NCI-H2107 (cell line): ENCODE measurements at places on chromosomes 1 and 21.
A peak's percentile ranks its signal among the peaks of the same experiment; 100 is the strongest.

- no peak for DNase-seq
Measured at GRCh38 chr1:203057911-203058675, 27.7 kb downstream of the MYOG start.

DNA sequence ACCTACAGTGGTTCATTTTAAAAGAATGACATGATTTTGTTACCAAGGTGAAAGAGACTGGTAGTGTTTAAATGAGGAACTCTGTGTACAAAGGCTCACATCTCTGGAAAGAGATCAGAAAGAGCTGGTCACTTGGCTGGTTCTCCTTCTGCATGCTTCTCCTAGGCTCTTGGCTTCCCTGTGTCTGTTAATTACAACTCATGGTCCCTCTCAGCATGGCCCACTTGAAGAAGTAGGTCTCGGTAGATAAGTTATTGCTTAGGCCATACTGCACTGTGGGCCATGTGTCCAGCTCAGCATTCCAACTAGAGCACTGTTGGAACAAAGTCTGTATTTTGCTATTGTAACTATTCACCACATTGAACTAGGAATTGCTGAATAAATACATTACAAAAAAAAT is 91.1 kb downstream of the KIAA0319L start:
- no peak for DNase-seq

DNA sequence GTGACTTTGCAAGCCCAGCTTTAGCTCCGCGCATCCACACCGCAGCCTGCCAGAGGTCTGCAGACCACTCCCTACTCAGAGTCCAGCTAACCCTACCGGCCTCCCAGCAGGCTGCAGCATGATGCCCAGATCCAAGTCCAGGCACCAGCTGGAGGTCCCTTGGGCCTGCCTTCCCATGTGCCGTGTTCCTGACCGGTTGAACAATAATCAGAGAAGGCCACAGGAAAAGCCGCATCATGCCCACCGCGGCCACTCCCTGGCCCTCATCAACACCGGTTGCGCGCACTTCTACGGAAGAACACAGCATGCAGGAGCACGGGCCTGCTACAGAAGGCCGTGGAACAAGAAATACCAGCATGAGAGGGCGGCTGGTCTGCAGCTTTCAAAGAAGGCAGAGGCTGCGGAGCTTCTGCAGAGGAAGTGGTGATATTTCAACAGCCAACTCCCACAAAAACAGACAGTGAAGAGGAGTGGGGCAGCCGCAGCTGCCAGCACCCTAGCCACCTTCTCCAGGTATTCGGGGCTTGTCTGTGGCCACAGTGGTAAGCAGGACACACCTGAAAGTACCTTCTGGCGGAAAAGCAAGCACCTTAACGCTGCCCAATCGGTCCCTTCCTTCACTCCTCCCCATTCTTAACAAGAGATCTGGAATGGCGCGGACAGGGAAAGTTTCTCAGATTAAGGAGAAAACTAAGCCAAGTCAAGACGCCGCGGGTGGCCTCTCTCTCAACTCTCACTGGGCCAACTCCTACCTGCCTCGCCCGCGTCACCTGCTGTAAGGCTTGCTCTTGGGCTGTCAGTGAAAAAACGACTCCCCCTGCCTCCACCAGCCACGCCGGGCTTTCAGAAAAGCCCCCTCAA is 1.5 kb downstream of the PGBD5 start:
- peak; percentile 28 for DNase-seq

GRCh38 chr1:168170564-168171508 is 7.9 kb upstream of the TIPRL start:
- DNase-seq: no peak

DNA sequence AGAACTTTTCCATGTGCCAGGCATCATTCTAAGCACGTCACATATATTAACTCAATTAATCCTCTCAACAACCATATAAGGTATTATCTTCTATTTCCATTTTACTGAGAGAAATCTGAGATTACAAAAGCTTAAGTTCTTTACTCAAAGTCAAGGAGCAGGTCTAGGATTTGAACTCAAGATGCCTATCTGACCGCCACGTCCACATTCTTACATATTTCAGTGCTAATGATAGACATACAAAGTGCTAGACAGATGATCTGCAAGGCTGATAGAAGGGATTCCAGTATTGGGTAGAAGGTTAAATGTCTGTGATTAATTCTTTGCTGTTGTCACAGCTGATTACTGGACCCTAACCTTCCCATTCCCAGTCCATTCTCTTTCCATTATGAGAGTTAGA is 4.4 kb downstream of the ATP5PB start:
- DNase-seq: no peak

DNA sequence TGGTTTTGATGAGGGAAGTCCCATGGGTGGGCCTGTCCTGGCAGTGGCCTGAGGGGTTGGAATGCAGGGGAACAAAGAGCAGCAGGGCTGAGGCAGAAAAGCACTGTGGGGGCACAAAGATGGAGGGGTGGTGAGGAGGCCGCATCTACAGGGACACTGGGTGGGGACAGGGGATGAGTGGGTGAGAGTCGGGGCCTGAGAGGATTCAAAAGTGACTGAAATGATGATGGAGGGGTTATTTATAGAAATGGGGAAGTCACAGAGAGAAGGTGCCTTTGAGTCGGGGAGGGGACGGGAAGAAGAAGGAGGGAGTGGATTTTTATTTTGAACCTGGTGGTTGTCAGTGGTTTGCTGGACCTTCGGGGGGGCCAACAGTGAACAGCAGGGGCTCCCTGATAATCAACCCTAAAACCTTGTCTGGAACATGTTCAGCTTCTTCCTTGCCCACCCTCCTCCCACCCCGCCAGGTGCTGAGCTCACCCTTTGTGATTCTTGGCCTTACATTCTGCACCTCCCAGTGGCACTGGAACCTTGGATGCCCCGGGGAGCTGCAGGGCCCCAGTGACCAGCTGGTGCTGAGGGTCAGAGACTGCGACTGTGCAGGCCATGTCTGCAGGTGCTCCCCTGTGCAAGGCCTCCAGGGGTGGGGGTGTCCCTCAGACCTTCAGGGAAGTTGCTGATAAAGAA is 42.9 kb downstream of the IER5 start:
- DNase-seq: no peak

DNA sequence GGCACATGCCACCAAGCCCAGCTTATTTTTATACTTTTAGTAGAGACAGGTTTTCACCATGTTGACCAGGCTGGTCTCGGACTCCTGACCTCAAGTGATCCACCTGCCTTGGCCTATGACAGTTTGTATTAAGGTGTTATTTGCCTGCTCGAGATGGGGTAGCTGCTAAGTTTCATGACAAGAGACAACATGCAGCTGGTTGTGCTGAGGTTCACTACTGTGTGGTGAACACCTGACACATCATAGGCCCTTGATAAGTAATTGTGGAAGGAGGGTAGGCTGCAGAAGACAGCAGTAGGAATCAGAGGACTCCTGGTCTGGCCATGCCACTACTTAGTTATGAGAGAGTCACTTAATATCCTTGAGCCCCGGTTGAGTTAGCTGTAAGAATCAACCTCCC is 46.2 kb downstream of the PLPP3 start:
- no peak for DNase-seq

DNA sequence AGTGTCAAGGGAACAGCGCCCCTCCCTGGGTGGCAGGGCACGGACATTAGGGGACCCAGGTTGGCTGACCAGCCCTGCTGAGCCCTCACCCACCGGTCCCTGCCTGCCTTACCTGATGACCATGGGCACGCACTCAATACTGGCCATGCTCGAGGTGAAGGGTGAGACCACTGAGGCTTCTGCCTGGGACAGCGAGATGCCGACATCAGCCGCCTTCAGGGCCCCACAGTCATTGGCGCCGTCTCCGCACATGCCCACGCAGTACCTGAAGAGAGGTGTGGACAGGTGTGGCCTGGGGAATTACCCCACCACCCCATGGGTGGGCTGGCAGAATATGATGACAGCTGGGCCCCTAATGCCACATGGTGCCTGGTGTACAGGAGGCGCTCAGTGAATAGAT is 7.8 kb upstream of the MFAP2 start:
- DNase-seq: no peak

DNA sequence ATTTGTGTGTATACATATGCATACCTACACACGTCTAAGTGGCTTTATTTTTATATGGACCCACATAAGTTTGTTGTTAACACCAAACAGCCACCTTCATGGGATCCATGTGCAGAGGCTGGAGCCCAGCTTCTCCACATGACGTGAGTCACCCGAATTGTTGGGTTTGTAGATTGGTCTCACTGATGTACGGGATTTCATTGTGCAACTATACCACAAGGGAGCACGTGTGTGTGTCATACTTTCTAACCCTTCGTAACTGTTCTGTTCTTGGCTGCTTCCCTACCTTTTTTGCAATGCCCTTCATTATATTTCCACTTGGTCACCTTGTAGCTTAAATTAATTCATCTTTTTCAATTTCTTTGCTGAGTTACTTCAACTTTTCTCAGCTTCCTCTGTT is 21.0 kb downstream of the SPRTN start:
- no peak for DNase-seq

GRCh38 chr1:55997536-55997935 is 581.8 kb downstream of the PLPP3 start:
- no peak for DNase-seq

GRCh38 chr1:10889650-10890353 is 93.4 kb upstream of the CASZ1 start:
- no peak for DNase-seq

GRCh38 chr1:8987881-8988617 is 38.2 kb downstream of the SLC2A7 start:
- no peak for DNase-seq

GRCh38 chr1:159663552-159663951 is 50.8 kb downstream of the CRP start:
- no peak for DNase-seq

DNA sequence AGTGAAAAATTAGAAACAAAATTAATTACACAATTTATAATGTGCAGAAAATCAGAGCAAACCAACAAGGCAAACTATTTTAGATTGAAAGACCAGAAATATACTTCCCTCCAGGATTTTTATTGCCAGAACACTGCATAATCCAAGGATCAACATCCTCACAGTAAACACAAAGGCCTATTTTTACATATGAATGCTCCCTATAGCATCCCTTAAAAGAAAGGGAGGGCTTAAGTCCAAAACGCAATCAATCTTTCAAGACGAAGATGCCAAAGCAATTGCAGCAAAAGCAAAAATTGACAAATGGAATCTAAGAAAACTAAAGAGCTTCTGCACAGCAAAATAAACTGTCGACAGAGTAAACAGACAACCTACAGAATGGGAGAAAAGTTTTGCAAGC is 18.6 kb upstream of the CHIA start:
- DNase-seq: no peak

- no peak for DNase-seq
Measured at GRCh38 chr1:38138498-38139233, 92.1 kb upstream of the POU3F1 start.

DNA sequence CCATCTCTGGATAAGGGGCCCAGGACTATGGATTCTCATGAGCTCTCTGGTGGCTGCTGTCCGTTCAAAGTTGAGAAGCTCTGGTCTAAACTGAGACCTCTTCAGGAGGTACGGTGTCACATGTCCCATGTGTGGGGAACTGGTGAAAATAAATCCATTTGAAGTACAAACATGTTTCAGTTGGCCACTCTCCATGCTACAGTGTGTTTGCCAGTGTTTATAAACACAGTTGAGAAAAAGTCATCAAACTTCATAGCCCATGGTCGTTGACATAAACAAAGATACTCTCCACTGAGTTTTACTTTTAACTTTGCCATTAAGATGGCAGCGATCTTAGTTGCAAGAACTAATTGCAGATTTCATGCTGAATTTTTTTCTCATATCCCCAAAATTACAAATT is 72.8 kb downstream of the PSMG1 start:
- DNase-seq: no peak

GRCh38 chr1:205616563-205617293 is 15.1 kb downstream of the ELK4 start:
- no peak for DNase-seq

GRCh38 chr1:100860397-100860991 is 34.1 kb downstream of the EXTL2 start:
- DNase-seq: peak; percentile 31

- DNase-seq: no peak
Measured at GRCh38 chr1:98057236-98057910, 136.5 kb upstream of the DPYD start.

GRCh38 chr1:184019069-184019468 is 18.5 kb downstream of the COLGALT2 start:
- no peak for DNase-seq

- peak; percentile 38 for DNase-seq
Measured at GRCh38 chr1:21574466-21575151, 65.4 kb downstream of the ALPL start.

DNA sequence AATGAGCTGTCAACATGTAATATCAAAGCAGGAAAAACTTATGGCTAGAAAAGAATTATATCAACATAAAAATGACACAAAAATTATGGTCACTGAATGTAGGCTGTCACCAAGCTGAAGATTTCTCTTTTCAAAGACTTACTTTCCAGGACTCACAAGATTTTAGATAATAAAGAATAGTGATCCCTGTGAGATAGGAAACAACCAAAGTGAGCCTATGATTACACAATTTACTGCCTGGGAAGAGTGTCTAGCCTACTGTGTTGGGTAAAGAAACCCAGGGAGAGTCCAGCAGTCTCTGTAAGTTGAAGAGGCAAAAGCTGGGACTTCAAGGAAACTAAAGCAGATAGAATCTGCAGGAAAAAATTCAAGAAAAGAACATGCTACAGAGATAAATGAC is 20.2 kb upstream of the RGS1 start:
- DNase-seq: no peak

DNA sequence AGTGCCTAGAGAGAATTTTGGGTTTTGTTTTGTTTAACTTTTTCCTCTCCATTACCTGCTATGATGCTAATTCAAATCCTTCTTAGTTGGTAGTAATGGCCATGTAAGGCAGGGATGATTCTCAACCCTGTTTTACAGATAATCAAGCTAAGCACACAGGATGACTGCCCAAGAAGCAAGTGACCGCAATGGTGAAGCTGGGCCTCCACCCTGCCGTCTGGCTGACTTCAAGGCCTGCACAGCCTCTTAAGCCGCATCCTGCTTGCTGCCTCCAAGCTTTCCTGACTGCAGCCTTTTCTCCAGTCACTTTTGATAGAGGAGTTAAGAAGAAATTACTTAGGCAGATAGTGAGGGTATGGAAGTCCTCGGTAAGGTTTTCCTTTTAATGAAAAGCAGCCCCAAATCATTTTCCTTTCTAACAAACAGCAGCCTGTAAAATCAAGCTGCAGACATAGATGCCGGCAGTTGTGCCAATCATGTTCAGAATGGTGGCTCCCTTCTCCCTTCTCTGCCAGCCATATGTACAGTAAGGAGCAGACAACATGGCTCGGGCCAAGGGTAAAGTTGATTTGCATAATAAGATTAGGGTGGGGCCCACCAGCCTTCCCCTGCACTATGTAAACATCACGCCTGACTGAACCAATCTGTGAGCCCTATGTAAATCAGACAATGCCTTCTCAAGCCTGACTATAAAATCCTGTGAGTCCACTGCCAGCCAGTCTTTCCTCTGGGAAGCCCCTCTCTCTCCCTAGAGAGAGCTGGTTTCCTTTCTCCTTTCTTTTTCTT is 8.8 kb upstream of the CTBS start:
- no peak for DNase-seq

DNA sequence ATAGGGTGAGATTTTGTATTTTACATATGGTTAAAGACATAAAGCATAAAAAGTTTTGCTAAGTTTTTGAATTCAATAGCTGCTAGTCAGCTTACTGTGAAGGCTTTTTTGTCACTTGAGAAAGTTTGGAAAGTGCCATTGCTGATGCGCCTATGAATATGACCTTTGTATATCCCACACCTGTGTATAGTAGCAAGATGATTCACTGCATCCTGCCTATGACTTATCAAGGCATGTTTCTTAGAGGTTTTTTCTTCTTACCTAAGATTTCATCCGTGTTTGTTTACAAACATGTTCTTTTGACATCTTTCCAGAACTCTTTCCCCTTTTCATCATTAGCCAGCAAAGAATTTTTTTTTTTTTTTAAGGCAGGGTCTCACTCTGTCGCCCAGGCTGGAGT is 51.5 kb downstream of the PRKAA2 start:
- no peak for DNase-seq

- no peak for DNase-seq
Measured at GRCh38 chr1:215986401-215986800, 419.3 kb downstream of the KCTD3 start.
